ENCODE measurements at places on chromosomes 2 and 18.

DNA sequence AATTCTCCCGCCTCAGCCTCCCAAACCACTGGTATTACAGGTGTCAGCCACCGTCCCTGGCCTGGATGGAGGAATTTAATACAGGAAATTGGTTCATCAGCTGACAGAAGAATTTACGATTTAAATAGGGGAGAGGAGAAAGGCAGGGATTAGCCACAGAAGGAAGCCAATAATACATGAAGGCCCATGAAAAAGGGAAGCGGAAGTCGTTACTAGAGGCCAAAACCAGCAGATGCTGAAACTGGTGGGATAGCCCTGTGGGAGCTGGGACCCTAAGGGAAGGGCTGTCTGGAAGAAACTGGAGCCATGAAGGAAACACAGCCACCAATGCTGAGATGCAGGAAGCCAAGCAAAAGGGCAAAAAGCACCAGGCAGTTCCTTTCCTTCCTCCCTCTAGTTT lies 163.7 kb upstream of the RMP24 start:
- no peak for DNase-seq

- DNase-seq = no peak
Measured at GRCh38 chr2:54240515-54241469, 15.2 kb downstream of the TSPYL6 start.

DNA sequence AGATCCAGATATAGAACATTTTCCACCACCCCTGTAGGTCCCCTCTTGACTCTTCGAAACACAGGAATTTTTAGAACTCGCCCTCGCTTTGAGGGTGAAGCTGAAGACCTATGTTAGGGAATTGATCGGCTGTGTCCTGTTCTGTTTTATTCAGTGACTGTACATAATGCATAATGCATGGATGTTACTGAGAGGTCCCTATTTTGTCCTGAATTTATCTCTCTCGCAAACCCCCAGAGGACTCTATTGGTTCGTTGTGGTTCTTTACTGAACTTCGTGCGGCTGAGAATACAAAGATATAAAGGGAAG lies 431 bp upstream of the EIF5B start:
- no peak for DNase-seq

DNA sequence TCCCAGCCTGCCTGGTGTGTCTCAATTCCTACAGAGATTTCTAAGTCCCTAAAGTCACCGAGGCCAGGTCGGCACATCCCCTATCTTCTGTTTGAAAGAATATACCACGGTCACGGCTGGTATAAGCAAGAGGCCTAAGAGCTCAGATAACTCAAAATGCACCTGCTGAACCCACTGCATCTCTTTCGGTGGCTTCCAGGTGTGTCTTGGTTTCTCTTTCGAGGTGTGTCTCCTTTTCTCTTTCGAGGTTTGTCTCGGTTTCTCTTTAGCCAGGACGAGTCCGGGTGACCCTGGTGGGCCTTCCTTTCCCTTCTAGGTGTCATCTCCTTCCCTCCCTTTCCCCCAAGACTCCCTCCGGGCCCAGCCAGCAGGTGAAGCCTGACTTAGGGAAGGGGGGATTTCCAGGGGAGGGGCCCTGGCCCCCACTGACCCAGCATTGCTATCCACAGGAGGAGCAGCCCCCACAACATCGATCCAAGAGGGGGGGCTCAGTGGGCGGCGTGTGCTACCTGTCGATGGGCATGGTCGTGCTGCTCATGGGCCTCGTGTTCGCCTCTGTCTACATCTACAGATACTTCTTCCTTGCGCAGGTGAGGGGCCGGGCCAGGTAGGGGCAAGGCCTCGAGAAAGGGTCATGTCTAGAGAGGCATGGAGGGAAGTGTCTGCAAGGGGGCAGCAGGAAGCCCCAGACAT lies 8.4 kb downstream of the ITM2C start:
- DNase-seq = no peak

DNA sequence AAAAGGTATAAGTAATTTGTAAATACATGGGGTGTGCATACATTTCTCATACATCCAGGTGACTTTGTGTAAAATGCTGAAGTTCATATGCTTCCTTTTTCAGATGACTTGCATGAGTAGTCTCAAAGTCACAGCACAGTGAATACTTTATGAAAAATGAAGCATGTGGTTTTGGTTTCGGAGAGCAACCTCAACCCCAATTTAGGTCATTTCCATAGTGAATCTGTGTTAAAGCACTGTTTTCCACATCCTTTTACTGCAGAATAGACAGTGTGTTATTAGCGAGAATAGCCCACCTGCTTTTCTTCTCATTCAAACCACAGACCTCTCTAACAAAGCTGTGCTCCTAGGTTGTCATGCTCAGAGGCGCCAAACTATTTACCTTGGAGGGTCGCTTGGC lies 204.4 kb upstream of the RASGRP3 start:
- no peak for DNase-seq

DNA sequence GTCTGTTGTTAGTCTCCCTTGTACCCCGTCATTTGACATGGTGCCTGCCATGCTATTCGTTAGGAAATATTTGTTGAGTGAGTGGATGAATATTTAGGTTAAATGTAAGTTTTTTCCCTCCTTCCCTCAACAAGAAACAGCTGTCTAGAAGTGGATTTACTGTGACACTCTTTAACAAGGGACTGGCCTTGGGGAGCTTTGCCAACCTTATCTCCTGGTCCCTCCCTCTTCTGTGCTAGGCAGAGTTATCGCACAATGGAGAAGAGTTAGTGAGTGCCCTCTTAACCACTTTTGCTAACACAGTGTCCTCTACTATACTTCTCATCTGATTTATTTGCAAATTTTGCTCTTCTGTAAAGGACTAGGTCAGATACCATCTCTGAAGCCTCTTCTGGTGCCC lies 61.2 kb downstream of the DIS3L2 start:
- DNase-seq = no peak

Measured in nephron progenitor cell (in vitro differentiated cells).